Breast epithelium (tissue), 4 donors: ENCODE measurements at places on chromosomes 7 and 10. TPM values are rescaled to one million over a fixed set of nuclear protein-coding genes. Genes with fewer than 3 reads are reported as not detected.
A peak's percentile ranks its signal among the peaks of the same experiment; 100 is the strongest.

PLEKHS1 gene
- total RNA-seq = not detected

TUBGCP2 gene
- total RNA-seq = 33.6 TPM

ZNF316 gene
- 21.3 TPM for total RNA-seq

GALNT17 gene
- 1.2 TPM for total RNA-seq

MAGI2 gene
- total RNA-seq = 22.7 TPM

SGCE gene
- total RNA-seq = 107 TPM

- no peak for DNase-seq
These were observed 530.9 kb downstream of the KCNMA1 start for GRCh38 chr10:77106676-77107075.

DNA sequence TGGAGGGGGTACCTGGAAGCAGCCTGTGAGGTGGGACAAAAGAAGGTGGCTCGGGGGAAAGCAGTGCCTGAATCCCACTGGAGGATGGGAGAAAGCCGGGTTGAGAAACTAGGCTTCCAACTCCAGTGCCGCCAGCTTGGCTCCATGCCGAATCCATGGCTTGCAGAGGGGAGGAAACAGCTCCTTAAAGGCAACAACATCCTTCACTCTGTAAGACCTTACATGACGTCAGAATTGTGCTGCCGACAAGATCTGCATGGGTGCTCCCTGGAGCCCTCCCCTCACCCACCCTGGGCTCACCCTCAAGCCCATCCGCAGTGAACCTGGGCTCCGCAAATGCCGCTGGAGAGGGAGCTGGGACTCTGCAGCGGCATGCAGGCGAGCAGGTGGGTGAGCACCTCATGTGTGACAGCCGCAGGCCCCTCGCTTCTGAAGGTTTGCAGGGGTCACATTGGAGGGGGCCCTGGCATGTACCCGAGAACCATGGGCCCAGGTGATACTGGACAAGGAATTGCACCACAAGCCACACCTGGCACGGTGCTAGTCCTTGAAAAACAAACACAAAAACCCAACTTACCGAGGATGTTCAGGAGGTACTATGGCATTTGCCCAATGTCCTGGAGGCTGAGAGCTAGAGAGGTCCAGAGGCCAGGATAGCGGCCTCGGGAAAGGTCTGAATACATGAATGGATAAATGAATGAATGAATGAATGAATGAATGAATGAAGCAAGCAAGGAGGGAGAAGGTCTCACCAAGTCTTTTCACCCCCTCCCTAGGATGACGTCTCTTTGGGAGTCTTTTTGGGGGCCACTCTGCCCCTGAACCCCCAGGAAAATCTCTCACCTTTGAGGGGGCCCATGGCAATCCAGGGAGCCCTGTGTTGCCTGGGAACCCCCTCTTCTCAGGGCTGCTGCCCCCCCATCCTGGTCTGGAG, 238.6 kb upstream of the SHH start:
- DNase-seq = no peak

DNA sequence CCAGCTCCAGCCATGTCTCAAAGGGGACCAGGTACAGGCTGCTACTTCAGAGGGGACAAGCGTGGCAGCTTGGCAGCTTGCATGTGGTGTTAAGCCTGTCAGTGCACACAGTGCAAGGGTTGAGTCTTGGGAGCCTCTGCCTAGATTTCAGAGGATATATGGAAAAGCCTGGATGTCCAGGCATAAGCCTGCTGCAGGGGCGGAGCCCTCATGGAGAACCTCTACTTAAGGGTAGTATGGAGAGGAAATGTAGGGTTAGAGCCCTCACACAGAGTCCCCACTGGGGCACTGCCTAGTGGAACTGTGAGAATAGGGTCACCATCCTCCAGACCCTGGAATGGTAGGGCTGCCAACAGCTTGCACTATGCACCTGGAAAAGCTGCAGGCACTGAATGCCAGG, 7.7 kb upstream of the NT5C3A start:
- no peak for DNase-seq

DNA sequence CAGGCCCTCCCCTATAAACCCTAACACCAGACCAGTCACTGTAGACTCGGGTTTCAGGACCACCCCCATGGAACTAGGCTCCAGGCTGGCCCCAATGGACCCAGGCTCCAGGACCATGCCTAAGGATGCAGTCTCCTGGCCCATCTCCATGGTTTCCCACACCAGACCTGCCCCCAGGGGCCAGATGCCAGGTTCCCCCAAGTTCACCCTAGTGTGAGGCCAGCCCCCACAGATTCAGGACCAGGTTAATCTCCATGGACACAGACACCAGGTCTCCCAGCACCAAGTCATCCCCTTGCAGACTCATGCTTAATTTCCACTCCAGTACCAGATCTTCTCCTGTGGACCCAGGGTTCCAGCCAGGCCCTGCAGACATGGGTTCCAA, 103.8 kb upstream of the LANCL2 start:
- no peak for DNase-seq

- no peak for DNase-seq
These were observed 3.0 kb downstream of the AFAP1L2 start for GRCh38 chr10:114401195-114401791.

DNA sequence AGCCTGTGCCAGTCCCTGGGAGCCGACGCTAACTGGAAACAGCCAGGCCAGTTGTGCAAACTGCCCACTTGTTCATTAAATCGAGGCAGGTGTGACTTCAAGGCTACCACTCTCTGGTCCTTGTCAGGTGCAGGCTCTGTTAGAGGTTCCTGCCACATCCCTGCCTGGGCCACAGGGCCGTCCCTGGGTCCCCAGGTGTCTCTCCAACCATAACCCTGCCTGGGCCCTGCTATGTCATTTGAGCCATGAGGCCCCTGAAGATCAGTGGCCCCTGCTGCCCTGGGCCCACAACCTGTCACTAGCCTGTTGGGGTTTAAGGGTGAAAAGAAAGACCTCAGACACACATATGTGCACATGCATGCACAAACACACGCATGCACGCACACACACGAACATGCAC, 326.9 kb downstream of the TNS3 start:
- DNase-seq = no peak

GRCh38 chr7:116616555-116617059, 55.4 kb upstream of the MET start:
- no peak for DNase-seq

DNA sequence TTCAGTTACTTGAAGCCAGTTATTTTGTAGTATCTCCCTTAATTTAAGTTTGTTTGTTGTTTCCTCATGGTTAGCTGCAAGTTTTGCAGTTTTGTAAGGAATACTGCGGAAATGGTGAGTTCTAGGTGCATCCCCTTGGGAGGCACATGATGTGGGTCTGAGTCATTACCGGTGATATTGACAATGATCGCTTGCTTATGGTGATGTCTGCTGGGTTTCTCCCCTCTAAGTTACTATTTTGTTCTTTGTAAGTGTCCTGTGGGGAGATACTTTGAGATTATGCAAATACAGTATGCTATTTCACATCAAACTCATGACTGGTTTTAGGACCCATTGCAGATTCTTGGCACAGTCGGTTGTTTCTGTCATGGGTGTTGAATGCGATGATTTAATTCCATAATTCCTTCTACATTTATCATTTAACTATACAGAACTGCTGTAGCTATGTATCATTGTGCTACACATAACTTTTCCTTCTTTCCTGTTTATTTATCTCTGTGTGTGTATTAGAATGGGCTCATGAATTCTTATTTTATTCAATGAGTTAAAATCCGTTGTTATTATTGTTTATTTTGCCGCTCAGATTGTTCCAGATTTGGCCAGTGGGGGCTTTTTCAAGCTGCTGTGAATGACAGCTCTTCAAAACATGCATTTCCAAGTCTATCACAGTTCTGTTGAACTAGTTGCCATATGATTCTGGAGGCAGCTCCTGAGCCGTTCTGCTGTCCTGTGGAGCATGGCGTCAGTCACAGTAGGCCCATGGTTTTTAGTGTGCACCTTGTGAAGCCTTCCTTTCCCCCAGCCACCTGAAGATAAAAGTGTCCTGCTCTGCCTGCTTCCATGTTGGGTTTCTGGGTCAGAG, 18.4 kb downstream of the TSPAN14 start:
- DNase-seq = no peak

DNA sequence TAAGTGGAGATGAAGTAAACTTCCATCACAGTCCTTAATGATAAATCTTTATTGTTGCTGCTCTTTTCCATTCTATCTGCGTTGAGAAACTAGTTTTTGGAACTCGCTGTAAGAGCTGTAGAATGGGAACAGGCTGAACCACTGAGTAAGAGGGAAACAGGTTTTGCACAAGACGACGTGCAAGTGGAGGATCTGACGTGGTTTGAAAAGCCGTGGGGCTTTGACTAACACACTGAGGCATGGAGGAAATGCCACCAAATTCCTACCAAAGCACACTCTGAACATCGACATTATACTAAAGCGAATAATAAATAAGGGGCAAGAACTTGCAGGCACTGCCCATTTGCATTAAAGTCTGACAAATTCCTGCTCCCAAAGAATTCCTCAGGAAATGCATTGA, 160.6 kb downstream of the KLF6 start:
- DNase-seq = no peak

- DNase-seq = no peak
These were observed 9.4 kb downstream of the MTG1 start for GRCh38 chr10:133403359-133403758.

DNA sequence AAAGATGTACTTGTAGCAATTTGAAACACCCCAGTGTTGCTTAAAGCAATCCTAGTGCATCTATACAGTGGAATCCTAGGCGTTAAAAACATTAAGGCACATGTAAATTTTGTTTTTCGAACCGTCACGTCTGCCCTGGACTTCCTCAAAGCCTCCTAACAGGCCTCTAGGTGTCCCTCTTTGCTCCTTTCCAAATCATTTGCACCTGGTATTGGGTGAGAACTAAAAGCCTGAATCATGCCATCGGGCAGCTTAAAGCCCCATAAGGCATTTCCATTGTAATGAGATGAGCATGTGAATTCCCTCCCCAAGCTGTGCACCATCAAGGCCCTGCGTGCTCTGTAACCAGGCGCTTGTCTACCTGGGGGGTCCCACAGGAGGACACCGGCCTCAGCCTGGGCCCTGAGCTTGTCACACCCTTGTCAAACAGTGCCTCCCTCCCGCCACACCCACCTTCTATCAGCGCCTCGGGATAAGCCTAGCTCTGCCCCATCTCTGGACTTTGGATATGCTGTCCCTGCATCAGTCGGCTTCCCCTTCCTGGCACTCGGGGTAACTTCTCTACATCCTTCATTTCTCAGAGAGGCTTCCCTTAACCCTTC, 89.2 kb downstream of the WDR11 start:
- DNase-seq = no peak

- no peak for DNase-seq
These were observed 228.2 kb downstream of the ATRNL1 start for GRCh38 chr10:115321360-115321759.

DNA sequence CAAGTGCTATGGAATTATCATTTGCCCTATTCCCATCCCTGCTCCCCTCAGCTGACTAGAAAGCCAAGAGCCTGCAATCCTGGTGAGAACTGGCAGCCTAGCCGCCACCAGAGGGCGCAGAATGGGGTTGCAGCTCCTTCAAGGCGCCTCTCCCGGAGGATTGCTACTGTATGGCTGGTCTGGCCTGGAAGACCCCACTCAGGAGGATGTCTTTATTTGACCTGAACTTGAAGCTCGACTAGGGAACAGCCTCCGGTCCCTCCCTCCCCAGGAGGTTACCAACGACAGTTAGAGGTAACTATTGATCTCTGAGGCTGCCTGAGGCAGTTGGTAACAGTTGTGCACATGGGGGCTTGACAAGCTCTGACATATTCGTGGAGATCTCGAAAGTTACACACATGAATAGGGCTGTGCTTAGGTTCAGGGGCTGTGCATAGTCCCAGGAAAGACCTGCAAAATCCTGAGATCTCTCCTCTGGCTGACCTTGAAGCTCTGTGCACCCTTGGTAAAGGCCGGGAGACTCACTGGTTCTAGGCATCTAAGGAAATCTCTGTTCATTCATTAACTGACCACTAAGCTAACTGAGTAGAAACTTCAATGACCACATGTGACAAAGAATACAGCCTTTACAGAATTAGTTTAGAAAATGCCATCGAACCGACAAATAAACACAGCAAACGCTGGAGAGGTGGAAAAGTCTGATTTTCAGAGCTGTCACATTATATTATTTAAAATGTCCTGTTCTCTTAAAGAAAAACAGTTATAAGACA, 65.7 kb downstream of the TSPAN12 start:
- peak; percentile 74 for DNase-seq

GRCh38 chr7:148296994-148297644, 293.4 kb upstream of the C7orf33 start:
- DNase-seq = no peak

DNA sequence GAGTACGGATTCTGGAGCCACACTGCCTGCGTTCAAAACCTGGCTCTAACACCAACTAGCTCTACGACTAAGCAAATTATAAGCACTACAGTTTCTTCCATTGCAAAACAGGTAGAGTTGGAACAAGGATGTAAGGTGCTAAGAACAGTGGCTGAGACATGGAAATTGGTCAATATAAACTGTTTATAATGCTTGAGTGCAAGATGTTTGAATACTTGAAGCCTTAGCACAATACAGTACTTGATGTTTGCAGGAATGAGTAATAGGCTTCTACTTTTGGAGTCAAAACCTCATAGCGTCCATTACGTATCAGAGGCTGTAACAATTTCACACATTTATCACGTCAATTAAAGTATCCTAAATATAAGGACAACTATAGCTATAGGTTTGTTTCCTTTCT, 6.9 kb downstream of the NT5C2 start:
- no peak for DNase-seq

DNA sequence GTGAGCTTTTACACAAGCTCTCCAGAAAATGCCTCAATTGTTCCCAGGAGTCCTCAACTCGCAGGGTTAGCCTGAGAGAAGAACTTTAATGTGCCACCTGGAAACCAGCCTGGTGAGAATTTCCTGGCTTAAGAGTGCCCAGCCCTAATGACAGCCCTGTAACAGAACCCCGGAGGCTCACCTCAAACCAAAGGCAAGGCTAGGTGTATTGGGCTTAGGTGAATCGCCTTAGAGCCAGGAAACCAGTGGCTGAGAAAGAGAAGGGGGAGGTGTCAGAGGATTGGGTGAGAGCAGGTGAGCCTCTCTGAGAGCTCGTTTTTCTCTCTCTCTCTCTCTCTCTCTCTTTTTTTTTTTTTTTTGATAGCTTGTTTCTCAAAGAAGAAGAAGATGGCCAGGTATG, 7.3 kb downstream of the OCM2 start:
- DNase-seq = peak; percentile 23

- DNase-seq = no peak
These were observed 61.9 kb downstream of the MCU start for GRCh38 chr10:72753760-72754231.
